ENCODE measurements at places on chromosomes 11 and 22.

GRCh38 chr22:25002241-25002985 lies 49.9 kb downstream of the KIAA1671 start:
- DNase-seq: no peak

DNA sequence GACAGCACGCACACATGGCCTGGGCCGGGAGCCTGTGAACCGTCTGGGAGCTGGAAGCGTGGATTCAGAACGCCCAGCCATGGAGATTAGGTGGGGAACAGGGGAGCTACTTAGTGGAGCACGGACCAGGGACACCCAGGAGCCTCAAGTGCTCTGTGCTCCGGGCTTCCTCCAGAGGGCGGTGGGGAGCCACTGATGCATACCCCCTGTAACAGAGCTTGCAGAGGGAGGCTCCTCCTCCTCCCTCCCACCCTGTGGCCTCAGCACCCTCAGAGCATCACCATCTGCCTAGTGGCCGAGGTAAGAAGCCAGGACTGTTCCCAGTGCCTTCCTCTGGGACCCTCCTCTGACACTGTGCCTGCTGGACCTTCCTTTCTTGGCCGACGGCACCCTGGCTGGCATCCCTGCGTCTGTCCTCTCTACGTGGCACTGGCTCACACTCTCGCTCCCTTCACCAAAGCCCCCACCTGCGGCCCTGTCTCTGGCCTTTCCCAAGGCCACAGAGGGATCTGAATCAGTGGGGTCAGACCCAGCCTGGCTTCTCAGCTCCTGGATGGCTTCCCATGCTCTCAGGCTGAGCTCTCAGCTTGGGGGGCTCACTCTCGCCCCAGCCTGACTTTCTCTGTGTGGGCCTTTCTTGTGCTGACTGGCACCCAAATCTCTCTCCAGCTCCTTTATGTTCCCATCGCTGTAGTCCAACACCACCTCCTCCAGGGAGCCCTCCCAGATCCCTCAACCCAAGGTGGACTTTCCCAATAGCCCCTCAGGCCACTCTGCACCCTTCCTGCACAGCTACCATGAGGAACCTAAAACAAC lies 780.9 kb downstream of the BRD1 start:
- DNase-seq: peak; percentile 2

DNA sequence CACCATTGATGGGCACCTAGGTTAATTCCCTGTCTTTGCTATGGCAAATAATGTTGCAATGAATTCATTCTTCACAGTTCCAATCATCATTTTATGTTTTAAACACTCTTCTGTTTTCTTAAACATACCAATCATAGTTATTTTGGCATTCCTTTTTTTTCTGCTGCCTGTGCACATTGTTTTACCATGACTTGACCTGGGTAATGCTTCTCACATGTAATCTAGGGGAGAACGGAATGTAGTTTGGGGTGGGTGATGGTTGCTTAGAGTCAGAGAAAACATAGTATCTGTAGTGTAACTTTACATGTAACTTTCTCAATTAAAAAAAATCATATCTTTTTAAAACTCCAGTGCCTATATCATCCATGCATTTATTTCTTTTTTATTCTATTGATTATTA lies 1945.3 kb upstream of the RAG2 start:
- no peak for DNase-seq

GRCh38 chr22:29689880-29690213 lies 30.0 kb upstream of the CABP7 start:
- peak; percentile 68 for DNase-seq

DNA sequence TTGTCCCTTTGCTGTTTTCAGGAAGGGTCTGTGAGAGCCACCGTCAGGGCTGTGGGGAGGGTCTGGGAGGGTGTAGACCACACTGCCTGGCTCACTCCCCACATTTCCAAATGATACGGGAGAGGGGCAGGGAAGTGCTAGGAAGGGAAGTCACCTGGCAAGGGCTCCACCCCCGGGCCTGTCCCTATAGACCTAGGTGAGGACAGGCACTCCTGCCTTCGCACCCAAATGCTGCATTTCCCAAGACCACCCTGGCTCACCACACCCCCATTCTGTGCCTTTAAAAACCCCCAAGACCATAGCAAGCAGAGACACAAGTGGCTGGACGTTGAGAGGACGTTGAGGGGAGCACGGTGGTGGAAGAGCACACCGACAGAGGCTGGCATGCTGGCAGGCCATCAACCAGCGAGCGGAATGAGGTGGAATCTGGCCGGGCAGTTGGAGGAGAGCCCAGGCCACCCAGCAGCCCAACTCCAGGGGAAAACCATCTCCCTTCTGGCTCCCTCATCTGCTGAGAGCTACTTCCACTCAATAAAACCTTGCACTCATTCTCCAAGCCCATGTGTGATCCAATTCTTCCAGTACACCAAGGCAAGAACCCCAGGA lies 45.7 kb downstream of the GNB1L start:
- no peak for DNase-seq

DNA sequence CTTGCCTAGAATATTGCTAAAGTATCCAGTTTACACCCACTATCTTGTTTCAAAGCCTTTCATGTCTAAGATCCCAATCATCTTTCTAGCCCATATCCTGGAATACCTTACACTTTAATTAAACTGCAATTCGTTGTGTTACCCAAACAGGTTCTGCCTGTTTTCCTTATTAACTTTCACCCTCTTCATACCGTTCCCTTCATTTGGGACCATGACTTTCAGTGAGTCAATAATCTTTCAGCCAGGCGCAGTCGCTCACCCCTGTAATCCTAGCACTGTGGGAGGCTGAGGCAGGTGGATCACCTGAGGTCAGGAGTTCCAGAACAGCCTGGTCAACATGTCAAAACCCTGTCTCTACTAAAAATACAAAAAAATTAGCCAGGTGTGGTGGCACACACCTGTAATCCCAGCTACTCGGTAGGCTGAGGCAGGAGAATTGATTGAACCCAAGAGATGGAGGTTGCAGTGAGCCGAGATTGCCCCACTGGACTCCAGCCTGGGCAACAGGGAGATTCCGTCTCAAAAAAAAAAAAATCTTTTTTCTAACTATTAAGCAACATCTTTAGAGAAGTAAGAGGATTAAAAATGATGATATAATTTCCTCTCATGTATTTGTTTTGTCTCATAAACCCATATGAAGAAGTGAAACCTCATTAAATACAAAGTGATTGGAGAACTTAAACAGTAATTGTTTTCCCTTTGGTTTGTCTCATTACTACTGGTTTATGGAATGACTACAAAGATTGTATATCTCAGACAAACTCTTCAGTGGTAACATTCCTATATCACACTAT lies 20.7 kb downstream of the DMC1 start:
- no peak for DNase-seq

- DNase-seq: no peak
Measured at GRCh38 chr11:103157542-103157941, 48.3 kb downstream of the DYNC2H1 start.

DNA sequence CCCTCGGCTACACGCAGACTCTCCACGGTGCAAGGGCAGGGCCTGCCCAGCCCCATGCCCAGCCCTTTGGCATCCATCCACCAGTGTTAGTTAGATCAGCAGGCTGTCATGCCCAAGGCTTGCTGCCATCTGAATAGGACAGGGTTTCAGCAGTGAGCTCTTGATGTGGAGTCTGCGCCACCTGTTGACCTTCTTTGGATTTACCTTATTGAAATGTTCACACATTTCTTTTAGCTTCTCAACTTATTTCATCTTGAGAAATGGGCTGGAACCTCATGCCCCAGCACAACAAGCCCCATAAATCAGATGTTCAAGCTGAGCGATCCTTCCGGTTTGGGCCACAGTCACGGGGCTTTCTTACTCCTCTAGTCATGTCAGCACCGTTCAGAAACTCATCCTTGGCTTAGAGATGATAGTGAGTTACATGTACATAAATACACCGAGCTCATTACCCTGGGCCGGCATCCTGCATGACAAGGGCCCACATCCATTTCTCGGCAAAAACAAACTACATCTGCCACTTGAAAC lies 61.7 kb downstream of the PARVB start:
- DNase-seq: peak; percentile 90

DNA sequence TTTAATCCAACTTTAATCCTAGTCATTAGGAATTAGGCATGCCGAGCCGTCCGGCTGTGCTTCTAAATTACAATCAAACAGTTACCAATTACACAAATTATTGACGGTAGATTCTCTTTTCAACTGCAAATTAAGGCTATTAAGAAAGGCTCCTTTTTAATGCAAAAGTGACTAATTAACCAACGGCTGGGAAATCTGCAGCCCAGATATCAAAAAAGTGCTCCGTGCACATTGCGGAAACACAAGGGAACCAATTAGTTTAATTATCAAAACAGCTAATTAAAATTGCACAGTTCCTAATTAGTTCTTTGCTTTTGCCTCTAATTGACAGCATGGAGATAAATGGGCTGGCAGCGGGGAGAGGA lies 19.4 kb upstream of the LMO1 start:
- no peak for DNase-seq

GRCh38 chr11:11843211-11843621 lies 1.4 kb downstream of the USP47 start:
- DNase-seq: no peak

- no peak for DNase-seq
Measured at GRCh38 chr22:47628477-47629272, 866.2 kb downstream of the TBC1D22A start.

- DNase-seq: no peak
Measured at GRCh38 chr11:94203070-94203469, 74.4 kb downstream of the PANX1 start.

GRCh38 chr11:45335434-45335833 lies 49.3 kb upstream of the SYT13 start:
- DNase-seq: no peak

DNA sequence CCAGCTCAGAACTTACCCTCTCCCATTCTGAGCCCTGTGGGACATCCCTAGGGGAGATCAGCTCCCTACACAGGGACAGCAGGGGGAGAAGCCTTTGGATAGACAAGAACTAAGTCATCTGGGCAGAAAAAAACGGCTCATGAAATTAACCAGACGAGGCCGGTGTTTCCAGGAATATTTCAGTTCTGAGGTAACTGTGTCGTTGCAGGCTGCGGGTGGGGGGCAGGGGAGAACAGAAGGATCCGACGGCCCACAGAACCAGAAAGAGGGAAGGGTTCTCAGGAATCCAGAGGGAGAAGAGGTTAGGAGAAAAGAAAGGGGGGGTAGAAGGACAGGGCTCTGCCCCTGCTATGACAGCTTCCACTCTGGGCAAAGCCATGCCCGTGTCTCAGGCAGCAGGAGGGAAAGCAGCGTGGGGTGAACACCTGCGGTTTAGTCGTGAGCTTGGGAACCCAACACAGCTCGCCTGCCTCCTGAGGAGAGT lies 3.6 kb downstream of the CLCF1 start:
- peak; percentile 49 for DNase-seq
